SK-N-DZ (cell line): ENCODE measurements at places on chromosomes 13 and 19.

- DNase-seq = no peak
These were observed 36.1 kb downstream of the TNFSF13B start for GRCh38 chr13:108305655-108306054.

- DNase-seq = no peak
These were observed 19.9 kb upstream of the ZNF681 start for GRCh38 chr19:23778566-23778965.

- DNase-seq = no peak
These were observed 29.7 kb downstream of the BTBD2 start for GRCh38 chr19:1985588-1986356.

GRCh38 chr13:35926859-35927530 is 204.2 kb downstream of the DCLK1 start:
- no peak for DNase-seq

DNA sequence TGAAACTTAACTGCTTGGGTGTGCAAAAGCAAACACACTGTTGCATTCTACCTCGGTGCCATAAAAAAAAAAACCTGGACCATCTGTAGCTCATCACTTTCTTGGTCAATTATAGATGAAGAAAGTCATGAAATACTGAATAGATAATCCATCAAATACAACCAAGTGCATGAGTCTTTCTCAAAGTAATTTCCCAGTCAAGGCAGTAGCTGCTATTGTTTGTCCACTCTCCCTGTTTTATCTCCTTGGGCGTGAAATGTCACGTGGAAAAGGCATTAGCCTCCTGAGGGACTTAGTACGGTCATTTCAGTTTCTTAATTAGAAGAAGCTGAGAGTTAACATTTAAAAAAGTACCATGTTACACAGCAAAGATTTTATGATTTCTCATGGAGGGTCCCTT is 1697.9 kb downstream of the PCDH9 start:
- DNase-seq = no peak

- no peak for DNase-seq
These were observed 25.7 kb upstream of the SERP2 start for GRCh38 chr13:44347949-44348348.

- no peak for DNase-seq
These were observed 199.8 kb downstream of the DNAJC15 start for GRCh38 chr13:43223216-43223615.

- no peak for DNase-seq
These were observed 111.6 kb upstream of the OBI1 start for GRCh38 chr13:78770601-78771000.

DNA sequence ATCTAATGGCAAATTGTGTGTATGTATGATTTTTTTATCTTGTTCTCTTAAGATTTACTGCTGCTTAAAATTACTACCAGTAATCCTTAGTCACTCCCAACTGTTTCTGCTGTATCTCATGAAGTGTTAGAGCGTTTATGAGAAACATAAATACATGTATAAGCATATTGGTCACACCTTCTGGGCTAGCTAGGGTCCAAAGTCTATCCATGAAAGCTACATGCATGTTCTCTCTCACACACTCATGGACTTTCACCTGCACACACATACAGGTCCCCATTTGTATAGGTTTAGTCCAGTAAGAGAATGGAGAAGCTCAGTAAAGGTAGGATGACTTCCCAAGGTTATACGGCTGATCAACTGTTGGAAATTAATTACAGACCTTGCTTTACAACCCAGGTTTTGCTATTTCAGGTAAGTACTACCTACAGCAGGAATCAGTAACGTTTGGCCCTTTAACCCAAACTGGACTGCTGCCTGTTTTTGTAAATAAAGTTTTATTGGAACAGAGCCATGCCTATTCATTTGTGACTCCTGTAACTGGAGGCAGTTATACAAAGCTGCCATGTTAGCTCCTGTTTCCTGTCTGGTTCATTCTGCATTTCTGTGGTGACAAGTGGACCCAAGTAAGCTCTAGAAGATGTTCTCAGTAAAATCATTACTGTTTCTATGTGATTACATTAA is 15.3 kb downstream of the METTL21C start:
- DNase-seq = no peak
